ENCODE measurements at places on chromosomes 7 and 10. TPM values are rescaled to one million over a fixed set of nuclear protein-coding genes. Genes with fewer than 3 reads are reported as not detected.

Gene VPS41
- 57.7 TPM for total RNA-seq

Gene HOXA10
- not detected for total RNA-seq

Gene RSBN1L
- total RNA-seq, result 14.5 TPM

Gene PCLO
- not detected for total RNA-seq

Gene MOGAT3
- total RNA-seq, result not detected

Gene COL17A1
- total RNA-seq, result 0.23 TPM

Gene PPP1R3A
- not detected for total RNA-seq

Gene SPDYE18
- total RNA-seq, result 0.08 TPM

Gene CALML3
- not detected for total RNA-seq

Gene IDE
- 7.8 TPM for total RNA-seq

Gene GPR26
- total RNA-seq, result not detected
